ENCODE measurements at places on chromosomes 4 and X. TPM values are rescaled to one million over a fixed set of nuclear protein-coding genes. Genes with fewer than 3 reads are reported as not detected.

EFHC2 gene
- total RNA-seq, result 0.88 TPM

HSFX2 gene
- not detected for total RNA-seq

SPANXN5 gene
- not detected for total RNA-seq

MAGEE2 gene
- not detected for total RNA-seq

TENT5D gene
- not detected for total RNA-seq

ANKRD17 gene
- total RNA-seq, result 59.3 TPM

SPANXA2 gene
- total RNA-seq, result not detected

CXXC4 gene
- total RNA-seq, result 1.5 TPM

DDX60 gene
- total RNA-seq, result 33.7 TPM

GABRE gene
- total RNA-seq, result 260 TPM

TMPRSS11D gene
- total RNA-seq, result not detected

IL21 gene
- total RNA-seq, result not detected

EGF gene
- total RNA-seq, result not detected

HSFX3 gene
- not detected for total RNA-seq

CSAG3 gene
- not detected for total RNA-seq

F8A2 gene
- total RNA-seq, result not detected

S100G gene
- not detected for total RNA-seq

HOPX gene
- 0.98 TPM for total RNA-seq

ARHGAP10 gene
- 90.6 TPM for total RNA-seq

FRMPD4 gene
- total RNA-seq, result 0.19 TPM

AFP gene
- not detected for total RNA-seq

RPL34 gene
- total RNA-seq, result 848 TPM
